ENCODE measurements at places on chromosomes 4 and X. TPM values are rescaled to one million over a fixed set of nuclear protein-coding genes. Genes with fewer than 3 reads are reported as not detected.

Gene PRPS2
- 14.2 TPM for total RNA-seq

GRCh38 chr4:103424853-103425252, 226.7 kb upstream of the CENPE start:
- no peak for DNase-seq
- no peaks in the 10 kb centered on the region for H3K4me1 ChIP-seq
- H3K4me3 ChIP-seq = no peak overlapping the region
- no peak overlapping the region for H3K27ac ChIP-seq

Gene BEND2
- total RNA-seq = not detected

Gene SSX2
- total RNA-seq = not detected

DNA sequence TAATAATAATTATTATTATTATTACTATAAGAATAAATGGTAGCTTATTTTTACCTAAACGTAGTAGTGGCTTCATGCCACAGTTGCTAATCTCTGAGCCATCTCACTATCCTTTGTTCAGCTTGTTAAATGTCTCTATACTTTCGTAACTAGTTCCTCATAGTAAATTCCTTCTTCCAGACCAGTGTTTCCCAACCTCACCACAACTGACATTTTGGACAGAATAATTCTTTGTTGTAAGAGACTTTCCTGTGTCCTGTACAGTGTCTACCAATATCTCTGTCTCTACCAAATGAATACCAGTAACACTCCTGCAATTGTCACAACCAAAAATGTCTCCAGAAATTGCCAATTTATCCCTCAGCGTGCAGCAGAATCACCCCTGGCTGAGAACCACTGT, 1040.9 kb downstream of the DMD start:
- no peak for DNase-seq
- no peaks in the 10 kb centered on the region for H3K27me3 ChIP-seq
- H3K4me1 ChIP-seq = no peaks in the 10 kb centered on the region
- no peak overlapping the region for H3K4me3 ChIP-seq

DNA sequence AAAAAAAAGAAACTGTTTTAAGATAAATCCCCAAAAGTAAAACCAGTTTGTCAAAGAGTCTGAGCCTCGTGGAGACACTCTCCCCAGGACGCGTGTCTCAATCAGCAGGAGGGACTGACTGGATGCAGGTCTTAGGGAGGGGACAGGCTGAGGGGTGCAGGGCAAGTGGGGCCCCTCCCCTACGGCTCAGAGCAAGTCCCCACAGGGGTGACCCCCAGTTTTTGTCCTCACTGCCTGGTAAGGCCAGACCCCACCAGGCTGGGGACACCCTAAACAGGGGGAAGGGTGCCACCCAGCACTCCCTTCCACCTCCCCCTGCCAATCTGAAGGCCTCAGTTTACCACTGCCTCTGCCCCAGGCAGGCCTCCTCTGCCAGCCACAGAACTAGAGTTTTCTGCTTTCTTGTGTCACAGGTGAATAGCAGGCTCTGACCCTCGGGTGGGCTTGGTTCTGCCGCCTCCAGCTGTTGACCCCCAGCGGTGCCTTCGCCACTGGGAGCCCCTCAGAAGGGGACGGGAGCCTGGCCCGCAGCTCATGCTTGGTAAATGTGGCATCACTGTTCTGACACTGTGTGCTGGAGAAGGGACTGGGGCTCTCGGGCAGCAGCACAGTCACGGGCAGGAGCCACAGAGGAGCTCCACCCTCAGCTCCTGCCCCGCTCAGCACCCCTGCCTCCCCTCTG, 69.8 kb upstream of the MXD4 start:
- no peaks in the 10 kb centered on the region for H3K27me3 ChIP-seq
- no peak overlapping the region for H3K27ac ChIP-seq
- H3K4me3 ChIP-seq = no peak overlapping the region
- peaks cover 9% of the 10 kb centered on the region for H3K4me1 ChIP-seq
- DNase-seq = no peak

DNA sequence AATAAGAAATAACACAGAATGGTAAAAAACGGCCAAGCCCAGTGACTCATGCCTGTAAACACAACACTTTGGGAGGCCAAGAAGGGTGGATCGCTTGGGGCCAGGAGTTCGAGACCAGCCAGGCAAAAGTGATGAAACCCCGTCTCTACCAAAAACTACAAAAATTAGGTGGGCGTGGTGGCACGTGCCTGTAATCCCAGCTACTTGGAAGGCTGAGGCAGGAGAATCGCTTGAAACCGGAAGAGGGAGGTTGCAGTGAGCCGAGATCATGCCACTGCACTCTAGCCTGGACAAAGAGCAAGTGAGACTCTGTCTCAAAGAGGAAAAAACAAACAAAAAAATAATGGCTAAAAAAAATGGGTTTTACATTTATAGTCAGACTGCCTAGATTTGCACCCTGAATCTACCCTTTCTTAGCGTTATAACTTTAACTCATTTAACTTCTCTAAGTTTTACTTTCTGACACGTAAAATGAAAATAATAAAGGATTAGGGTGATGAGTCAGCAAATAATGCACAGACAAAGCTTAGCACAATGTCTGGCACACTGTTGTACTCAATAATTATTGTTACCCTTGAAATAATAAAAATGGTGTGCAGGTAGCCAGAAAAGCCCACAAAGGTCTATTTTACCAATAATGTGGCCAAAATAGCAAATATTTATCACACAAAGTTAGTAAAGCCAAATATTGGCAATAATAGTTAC, 55.0 kb downstream of the ATP11C start:
- no peak overlapping the region for H3K4me3 ChIP-seq
- no peaks in the 10 kb centered on the region for H3K36me3 ChIP-seq
- no peaks in the 10 kb centered on the region for H3K27me3 ChIP-seq
- DNase-seq = no peak

GRCh38 chr4:113979905-113980615, 613 bp upstream of the ARSJ start:
- H3K27ac ChIP-seq = peak overlapping the region; percentile 67
- no peaks in the 10 kb centered on the region for H3K4me1 ChIP-seq
- H3K27me3 ChIP-seq = no peaks in the 10 kb centered on the region
- DNase-seq = no peak

Gene STOX2
- total RNA-seq = 4.0 TPM

GRCh38 chrX:11105080-11105479, 6.1 kb upstream of the HCCS start:
- H3K27me3 ChIP-seq = no peaks in the 10 kb centered on the region
- H3K4me1 ChIP-seq = no peaks in the 10 kb centered on the region
- no peak for DNase-seq
- no peaks in the 10 kb centered on the region for H3K36me3 ChIP-seq

DNA sequence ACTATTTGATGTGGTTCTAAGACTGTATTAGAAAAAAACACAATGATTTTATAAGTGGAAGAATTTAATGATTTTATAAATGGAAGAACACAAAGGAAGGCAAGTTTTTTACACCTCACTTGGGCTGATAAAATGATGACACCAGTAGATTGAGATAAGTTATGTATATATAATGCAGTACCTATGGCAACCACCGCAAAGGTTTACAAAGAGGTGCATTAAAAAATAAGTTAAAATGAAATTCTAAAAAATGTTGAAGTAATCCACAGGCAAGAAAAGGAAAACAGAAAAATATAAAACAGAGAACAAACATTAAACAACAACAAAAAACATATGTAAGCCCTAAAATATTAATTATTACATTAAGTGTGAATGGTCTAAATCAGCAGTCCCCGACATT, 490.9 kb upstream of the AADAT start:
- H3K36me3 ChIP-seq = no peaks in the 10 kb centered on the region
- no peak overlapping the region for H3K4me3 ChIP-seq
- no peak overlapping the region for H3K27ac ChIP-seq

Gene ARHGAP36
- not detected for total RNA-seq

DNA sequence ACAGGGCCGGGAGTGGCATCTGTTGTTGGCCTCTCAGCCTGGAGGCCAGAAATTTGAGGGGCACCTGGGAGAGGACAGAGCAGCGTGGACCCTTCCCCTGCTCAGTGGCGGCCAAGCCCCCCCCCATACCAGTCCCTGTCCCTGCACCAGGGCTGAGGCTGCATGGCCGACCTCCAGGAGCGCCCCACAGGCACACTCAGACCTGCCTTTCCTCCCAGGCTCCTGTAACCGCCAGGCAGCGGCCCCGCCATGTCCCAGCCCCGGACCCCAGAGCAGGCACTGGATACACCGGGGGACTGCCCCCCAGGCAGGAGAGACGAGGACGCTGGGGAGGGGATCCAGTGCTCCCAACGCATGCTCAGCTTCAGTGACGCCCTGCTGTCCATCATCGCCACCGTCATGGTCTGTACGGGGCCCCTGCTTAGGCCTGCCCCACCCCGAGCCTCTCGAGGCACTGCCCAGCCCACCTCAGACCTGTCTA, 15.3 kb downstream of the TMEM175 start:
- H3K4me3 ChIP-seq = no peak overlapping the region
- H3K4me1 ChIP-seq = no peaks in the 10 kb centered on the region
- no peak overlapping the region for H3K27ac ChIP-seq
- no peaks in the 10 kb centered on the region for H3K36me3 ChIP-seq

DNA sequence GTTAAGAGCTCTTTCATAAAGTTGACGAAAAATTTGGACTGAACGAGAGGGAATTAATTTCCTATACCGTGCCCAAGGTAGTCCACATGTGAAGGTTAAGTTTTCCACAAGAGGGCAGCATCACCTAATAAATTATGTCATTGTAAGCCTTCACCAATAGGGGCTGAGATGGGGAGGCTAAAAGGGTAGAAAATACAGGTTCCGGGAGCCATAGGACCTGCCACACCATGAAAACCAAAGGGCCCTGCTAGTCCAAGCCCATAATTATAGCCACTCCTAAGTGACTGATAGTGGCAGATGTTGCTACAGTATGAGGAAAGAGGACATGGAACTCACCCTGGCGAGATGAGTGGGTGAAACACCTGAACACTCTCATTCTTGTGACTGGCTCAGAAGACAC, 122.2 kb downstream of the SHROOM4 start:
- no peaks in the 10 kb centered on the region for H3K36me3 ChIP-seq
- no peaks in the 10 kb centered on the region for H3K27me3 ChIP-seq
- no peak overlapping the region for H3K4me3 ChIP-seq

DNA sequence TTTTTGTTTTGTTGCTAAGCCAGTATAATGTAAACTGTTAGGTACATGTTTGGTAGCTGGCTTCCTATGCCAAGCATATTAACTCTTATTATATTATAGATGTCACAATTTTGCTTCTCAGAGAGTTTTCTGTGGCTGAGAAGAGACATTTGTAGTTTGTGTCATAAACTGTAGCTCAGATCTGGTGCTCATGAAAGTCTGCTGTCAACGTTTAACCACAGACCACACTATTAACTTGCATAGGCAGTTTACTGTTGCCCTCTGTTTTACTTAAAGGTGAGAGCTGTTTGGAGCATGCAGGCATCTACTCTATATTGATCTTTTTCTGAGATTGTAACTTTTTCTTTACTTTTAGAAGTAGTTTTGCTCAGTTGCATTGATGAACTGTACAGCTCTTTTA, 166.8 kb downstream of the TLL1 start:
- no peaks in the 10 kb centered on the region for H3K4me1 ChIP-seq
- no peak overlapping the region for H3K4me3 ChIP-seq
- H3K36me3 ChIP-seq = no peaks in the 10 kb centered on the region

Gene DMD
- 109 TPM for total RNA-seq

DNA sequence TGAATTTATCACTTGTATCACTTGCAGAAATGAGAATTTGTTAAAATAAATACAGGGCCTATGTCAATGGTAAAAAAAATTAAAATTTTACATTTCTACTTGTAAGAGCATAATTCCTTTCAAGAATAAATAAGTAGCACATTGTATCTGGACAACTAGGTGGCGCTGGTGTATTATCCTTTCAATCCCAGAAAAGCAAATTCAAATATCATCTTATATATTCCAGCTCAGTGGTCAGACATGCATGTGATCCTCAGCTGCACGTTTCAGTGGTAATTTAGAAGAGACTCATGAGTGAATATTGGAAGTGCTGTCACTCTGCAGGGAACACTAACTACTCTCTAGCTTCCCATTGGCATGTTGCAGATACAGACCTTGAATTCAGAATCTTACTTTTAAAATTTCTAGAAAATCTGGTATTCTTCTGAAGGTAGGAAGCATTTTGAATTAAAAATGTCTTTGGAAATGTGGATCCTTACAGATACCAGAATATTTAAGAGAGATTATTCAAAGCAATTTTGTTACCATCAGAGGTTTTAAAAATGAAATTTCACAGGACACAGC, 1414.7 kb upstream of the TENM3 start:
- no peaks in the 10 kb centered on the region for H3K27me3 ChIP-seq
- H3K36me3 ChIP-seq = no peaks in the 10 kb centered on the region
- no peak for DNase-seq
- H3K4me3 ChIP-seq = no peak overlapping the region
- no peaks in the 10 kb centered on the region for H3K4me1 ChIP-seq

- H3K4me3 ChIP-seq = no peak overlapping the region
- no peaks in the 10 kb centered on the region for H3K27me3 ChIP-seq
- DNase-seq = no peak
- H3K27ac ChIP-seq = no peak overlapping the region
- no peaks in the 10 kb centered on the region for H3K4me1 ChIP-seq
These were observed 301.0 kb downstream of the KCTD8 start for GRCh38 chr4:44147571-44148075.

Gene SLC9B1
- not detected for total RNA-seq

DNA sequence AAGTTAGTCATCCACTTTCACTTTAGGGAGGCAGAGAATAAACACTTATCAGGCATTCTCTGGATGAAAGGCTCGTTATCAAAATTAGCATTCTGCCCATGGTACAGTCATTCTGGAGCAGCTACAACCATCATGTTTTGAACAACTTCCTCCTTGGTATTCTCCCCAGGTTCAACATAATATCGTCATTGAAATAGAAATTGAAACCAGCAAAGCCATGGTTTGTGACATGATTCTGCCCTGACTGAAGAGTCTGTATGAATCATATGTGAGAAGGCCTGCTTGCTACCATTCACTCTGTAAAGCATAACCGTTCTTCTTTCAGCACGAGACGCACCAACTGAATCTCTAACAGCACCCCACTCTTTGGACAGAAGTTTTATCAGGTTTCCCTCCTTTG, 127.5 kb upstream of the RADX start:
- H3K4me3 ChIP-seq = no peak overlapping the region
- no peak for DNase-seq
- no peaks in the 10 kb centered on the region for H3K36me3 ChIP-seq
- no peak overlapping the region for H3K27ac ChIP-seq

DNA sequence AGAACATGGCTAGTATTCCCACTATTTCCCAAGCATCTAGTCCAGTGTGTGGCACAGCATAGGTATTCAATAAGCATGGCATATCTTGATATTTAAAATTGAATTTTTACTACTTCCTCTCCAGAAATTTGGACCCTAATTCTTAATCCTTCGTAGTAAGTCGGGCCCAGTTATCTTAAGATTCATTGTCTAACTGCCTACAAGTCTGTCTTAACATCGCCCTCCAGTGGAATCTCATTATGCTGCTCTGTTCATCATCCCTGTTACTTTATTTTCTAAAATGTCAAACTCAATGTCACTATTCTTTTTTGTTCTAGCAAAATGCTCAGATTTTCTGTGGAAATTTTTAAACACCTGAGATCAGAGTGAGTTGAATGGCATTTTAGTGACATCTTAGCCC, 606.2 kb downstream of the KLHL13 start:
- H3K27me3 ChIP-seq = no peaks in the 10 kb centered on the region
- H3K27ac ChIP-seq = no peak overlapping the region
- DNase-seq = no peak
- H3K4me3 ChIP-seq = no peak overlapping the region
- H3K4me1 ChIP-seq = no peaks in the 10 kb centered on the region
- no peaks in the 10 kb centered on the region for H3K36me3 ChIP-seq

Gene ARSJ
- 1.0 TPM for total RNA-seq

- H3K27ac ChIP-seq = no peak overlapping the region
- no peaks in the 10 kb centered on the region for H3K36me3 ChIP-seq
- no peak overlapping the region for H3K4me3 ChIP-seq
- no peaks in the 10 kb centered on the region for H3K27me3 ChIP-seq
These were observed 752.9 kb downstream of the TRAM1L1 start for GRCh38 chr4:116332508-116332907.

- H3K4me1 ChIP-seq = no peaks in the 10 kb centered on the region
- no peak overlapping the region for H3K4me3 ChIP-seq
- H3K27me3 ChIP-seq = no peaks in the 10 kb centered on the region
- no peaks in the 10 kb centered on the region for H3K36me3 ChIP-seq
- no peak for DNase-seq
These were observed 247.8 kb upstream of the DKK2 start for GRCh38 chr4:107283587-107284559.

Measured in Peyer's patch (tissue), 4 donors.